Left forelimb (tissue), 1 donor: ENCODE measurements at places on chromosomes 4 and X.

DNA sequence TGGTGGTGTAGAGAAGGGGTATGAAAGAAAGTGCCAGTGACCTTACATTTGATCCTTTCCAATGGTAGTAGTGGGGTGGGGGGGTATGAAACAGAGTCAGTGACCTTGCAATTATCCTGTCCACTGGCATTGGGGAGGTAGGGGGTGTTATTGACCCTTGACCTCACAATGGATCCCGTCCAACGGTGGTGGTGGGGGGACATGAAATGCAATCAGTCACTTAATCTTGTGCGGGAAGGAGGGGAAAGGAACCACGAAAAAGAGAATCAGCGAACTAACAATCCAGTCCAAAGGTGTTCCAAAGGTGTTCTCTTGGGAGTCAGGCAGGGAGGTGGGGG, 619 bp upstream of the PDK3 start:
- DNase-seq: no peak

GRCh38 chr4:6207602-6208001, 7.3 kb upstream of the JAKMIP1 start:
- DNase-seq: no peak

DNA sequence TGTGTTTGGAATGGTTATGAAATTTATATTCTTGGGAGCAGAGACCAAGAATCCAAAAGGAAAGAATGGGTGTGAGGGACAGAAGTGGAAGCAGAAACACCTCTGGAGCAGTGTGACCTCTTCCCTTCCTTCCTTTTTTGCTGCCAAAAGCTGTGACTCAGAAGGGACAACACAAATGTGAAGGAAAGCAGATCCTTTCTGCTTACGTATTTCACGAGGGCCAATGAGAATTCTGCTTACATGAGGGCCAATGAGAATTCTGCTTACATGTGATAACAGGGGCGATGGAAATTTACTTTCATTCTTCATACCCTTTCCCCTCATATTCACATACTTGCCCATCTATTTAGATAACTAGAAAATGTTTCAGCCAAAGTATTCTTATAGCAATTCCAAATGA, 404.6 kb downstream of the PRDM5 start:
- DNase-seq: no peak

DNA sequence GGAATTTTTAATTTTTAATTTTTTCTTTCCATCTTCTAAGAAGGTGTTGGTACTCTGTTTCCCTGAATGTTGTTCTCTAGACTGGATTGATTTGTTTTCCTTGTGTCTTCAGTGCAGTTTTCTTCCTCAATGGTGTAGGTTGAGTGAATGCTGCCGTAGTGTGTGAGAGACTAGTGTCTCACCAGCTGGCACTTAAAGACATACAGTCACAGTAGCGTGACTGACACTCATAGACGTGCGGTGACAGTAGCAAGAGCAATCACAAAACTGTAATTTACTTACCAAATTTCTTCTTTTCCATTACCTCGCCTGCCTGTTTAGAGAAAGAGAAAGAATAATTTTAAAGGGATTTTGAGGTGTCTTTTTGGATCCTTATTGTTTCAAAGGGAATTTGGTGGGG, 21.4 kb upstream of the PGM2 start:
- no peak for DNase-seq

GRCh38 chrX:129323115-129323514, 200.2 kb downstream of the SMARCA1 start:
- DNase-seq: no peak

GRCh38 chr4:150867148-150867547, 147.9 kb downstream of the LRBA start:
- no peak for DNase-seq

GRCh38 chr4:41144812-41145211, 69.5 kb downstream of the APBB2 start:
- no peak for DNase-seq

GRCh38 chr4:141306331-141306730, 85.6 kb downstream of the ZNF330 start:
- DNase-seq: no peak

- DNase-seq: no peak
Measured at GRCh38 chr4:167906851-167907250, 185.5 kb upstream of the ANXA10 start.

GRCh38 chr4:77074381-77074831, 1.4 kb downstream of the CCNI start:
- DNase-seq: no peak

DNA sequence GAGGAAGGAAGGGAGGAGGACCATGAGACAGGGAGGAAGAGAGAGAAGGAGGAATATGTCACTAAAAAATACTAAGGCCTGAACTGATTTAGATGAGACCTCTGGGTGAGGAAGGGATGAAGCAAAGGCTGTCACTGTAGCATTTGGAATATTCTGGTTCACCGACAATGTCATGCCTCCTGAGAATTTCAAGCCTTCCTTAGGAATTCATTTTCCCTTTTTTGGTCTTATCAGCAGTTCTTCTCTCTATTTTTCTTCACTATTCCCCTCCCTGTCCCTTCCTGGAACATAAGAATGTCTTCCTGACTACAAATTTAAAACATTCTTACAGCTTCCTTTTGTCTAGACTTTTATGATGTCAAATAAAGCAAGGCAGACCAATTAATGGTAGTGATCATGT, 527.8 kb downstream of the INPP4B start:
- no peak for DNase-seq

DNA sequence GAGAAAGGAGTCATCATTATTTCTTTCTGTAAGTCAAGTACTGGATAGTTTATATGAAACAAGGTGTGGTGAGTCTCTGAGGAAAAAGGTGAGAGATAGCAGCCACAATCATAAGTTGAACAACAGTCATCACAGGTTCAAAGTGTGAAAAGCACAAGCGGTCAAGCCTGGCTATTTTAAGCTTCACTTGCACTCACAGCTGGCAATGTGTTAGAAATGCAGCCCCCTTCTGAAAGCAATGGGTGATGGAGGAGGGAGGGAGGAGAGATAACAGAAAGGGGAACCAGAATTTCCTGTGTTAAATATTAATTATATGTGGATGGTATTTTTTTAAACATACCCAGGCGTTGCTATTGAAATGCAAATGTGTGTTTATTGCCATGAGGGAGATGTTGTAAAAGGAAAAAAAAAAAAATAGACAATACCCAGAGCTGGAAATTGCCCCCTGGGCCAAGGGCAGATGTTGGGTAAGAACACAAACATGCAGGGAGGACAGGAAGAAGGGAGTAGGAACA, 26.9 kb upstream of the BMP3 start:
- no peak for DNase-seq

GRCh38 chr4:138892483-138893407, 122.8 kb upstream of the NOCT start:
- no peak for DNase-seq

DNA sequence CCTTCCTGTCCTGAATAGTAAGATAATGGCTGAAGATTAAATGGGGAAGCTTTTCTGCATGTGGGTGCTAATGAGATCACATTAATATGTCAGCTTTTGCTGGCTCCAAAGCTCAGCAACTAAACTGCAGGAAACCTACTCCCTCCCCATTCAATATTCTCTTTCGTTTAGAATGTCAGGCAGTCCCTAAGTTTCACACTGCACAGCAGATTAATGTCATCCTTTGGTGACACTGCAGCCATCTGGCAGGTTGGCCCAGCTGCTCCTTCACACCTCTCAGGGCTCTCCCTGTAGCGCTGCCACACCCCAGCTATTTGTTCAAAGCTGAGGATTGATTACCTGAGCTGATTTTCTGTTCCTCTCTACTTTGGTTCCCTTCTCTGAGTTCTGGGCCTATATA, 110.5 kb downstream of the KDR start:
- DNase-seq: no peak

GRCh38 chr4:155353923-155354540, 22.7 kb downstream of the MAP9 start:
- no peak for DNase-seq

- DNase-seq: no peak
Measured at GRCh38 chr4:139273835-139274234, 6.2 kb downstream of the MGARP start.

- DNase-seq: no peak
Measured at GRCh38 chr4:1002631-1003251, 8.7 kb upstream of the FGFRL1 start.

DNA sequence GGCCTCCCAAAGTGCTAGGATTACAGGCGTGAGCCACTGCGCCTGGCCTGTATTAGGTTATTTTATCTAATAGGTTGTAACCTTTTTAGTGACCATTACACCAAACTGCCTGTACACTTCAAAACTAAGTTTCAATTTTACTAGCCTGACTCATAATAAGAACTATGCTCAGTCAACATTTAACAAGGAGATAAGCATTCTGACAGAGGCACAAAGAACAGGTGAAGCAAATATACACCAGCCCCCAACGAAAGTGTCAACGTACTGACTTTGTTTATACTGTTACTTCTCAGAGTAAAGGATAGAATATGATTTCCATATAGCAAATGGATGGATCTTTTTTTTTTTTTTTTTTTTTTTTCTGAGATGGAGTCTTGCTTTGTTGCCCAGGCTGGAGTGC, 62.8 kb downstream of the SHISA3 start:
- no peak for DNase-seq

- DNase-seq: no peak
Measured at GRCh38 chr4:41257906-41258305, 1.2 kb downstream of the UCHL1 start.

DNA sequence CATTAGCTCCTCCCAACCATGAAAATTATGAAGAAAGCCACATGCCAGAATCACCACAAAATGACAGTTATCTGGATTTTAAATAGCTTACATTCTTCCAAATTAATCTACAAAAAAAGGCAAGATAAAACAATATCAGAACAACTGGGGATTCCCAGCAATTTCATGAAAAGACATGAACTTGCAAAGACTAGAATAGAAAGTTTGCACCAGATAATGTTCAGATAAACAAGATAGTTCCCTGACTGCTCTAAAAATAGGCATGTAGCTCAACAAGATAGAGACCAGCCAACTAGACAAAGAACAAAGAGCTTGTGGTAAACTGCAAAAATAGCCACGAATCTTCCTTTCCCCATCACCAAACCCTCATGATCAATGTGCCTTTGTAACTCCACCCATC, 30.3 kb upstream of the DDX53 start:
- no peak for DNase-seq

DNA sequence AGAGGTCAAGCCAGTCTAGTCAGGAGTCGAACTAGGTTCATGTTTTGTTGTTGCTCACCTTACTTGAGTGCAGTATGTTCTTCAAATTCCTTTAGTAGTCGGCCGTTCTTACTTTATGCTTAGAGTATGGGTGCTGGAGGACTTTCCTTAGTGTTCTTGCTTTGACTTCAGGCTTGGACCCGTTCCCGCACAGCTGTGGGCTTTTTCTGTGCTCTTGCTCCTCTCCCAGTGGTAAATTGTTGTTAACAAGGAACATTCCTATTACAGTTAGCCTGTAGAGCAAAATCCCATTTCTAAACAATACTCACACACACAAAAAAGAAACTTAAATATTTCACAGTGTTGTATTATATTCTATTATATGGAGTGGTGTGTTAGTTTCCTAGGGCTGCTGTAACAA, 113.5 kb downstream of the RAP1GDS1 start:
- DNase-seq: no peak

DNA sequence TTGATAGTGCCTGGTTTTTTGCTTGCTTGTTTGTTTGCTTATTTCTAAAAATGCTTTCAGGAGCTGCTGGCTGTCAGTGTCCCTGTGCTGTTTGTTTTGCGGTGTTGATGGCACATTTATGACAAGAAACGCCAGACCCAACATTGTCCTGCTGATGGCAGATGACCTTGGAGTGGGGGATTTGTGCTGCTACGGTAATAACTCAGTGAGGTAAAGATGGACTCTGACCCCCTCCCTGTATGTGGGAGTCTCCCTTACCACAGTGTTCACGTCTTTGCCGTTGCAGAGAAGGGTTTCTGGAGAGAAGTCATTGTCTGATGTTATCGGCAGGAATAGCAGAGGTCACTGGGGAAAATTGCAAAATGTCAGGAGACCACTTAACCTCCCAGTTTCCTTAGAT, at the start of gene ARSH:
Gene ARSH (plus strand): TSS at position 52 of the 400 bp plus-strand sequence. CDS start 67 bp downstream, at position 119.
- no peak for DNase-seq

DNA sequence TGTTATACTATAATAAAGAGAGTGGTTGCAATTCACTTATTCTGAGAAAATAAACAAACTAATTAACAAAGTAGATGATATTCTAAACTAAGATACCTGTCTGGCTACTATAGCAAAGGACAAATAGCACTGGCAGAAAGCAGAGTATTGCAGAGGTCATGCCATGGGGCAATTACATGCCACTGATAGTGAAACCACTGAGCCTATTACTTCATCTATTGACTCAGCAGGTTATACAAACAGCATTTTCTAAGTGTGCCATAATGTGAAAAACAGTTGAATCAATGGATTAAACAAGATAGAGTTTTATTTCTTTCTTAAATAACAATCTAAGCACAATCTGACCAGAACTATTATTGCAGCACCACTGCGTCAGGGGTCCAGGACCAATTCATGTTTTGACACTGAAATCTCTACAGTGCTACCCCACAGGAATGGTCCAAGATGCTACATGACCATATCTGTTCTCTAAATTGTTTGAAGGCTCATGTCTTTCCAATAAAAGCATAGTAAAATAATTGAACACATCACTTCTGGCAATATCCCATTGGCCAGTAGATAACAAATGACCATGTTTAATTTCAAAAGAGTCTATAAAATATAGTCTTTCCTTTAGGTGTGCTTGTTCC, 389.5 kb upstream of the GRID2 start:
- DNase-seq: no peak

DNA sequence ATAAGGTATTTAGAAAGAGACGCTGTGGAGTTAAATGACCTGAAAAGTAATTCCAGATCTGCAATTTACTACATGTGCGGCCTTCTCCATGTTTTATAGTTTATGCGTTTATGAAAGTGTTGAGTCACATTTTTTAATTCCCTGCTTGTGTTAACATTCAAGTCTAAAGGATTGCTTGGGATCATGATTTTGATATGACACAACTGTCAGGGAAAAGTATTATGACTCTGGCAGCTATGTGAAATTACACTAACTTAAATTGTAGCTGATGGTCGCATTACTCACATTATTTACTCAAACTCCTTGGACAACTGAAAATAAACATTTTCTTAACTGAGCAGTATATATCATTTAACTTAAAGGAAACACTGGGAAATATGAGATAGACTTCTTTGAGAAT, 14.3 kb upstream of the GABRB1 start:
- no peak for DNase-seq

- DNase-seq: no peak
Measured at GRCh38 chrX:10579112-10580011, 41.0 kb downstream of the MID1 start.

GRCh38 chrX:110001740-110002299, 1.1 kb upstream of the TMEM164 start:
- DNase-seq: no peak

GRCh38 chr4:180449395-180449956, 1793.7 kb upstream of the TENM3 start:
- DNase-seq: no peak

DNA sequence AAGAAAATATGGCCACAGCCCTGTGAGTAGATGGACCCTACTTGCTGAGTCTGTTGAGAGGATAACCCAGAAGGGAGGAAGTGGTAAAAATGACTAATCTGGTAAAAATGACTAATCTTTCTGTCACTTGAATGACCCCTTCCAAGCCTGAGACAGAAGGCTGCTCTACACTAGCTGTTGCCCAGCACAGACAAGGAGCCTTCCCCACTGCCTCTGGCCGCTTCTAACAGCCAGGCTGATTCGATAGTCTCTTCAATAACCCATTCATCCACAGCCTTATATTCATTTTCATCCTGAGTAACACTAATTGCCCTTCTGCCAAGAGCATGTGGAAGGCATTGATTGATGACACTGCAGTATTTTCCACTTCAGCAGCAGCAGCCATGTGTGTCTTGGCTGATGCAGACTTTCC, 18.4 kb downstream of the MAGEB17 start:
- no peak for DNase-seq

GRCh38 chrX:46588263-46588662, 14.7 kb downstream of the CHST7 start:
- DNase-seq: no peak
